Heart right ventricle (tissue), 16 donors: ENCODE measurements at places on chromosomes 5 and 9. TPM values are rescaled to one million over a fixed set of nuclear protein-coding genes. Genes with fewer than 3 reads are reported as not detected.

DNA sequence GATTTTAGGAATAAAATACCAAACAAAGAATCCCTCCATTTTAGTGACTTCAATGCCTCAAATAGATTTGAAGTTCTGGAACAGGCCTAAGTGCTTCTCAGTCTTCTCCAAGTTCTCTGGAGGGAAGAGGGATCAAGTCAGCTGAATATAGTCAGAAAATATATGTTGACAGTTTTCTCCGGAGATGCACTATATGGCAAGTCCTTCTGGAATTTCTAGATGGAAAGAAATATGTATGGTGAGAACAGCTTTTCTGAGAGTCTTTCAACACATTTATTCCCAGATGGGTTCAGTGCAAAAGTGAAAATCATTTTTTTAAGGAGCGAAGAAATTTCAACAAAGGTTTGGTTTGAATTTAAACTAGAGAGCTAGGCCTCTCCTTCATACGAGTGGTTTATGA lies 317.4 kb upstream of the SLC30A5 start:
- no peak for DNase-seq

DNA sequence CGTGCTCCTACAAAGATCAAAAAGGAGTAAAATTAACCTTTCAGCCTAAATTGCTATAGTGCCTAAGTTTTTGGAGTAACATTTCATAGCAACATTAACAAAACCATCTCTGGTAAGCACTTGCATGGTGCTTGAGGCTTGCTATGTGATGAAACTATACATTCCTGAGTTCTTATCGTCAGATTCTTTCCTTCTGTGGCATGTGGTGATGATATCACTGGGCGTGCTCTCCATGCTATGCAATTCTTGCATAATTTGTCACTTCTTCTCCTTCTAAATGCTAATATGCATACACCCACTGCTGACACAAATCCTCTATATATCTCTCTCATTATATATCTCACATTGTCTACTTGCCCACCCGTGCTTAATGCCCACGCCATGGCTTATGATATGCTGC lies 2019.9 kb downstream of the MAT2B start:
- no peak for DNase-seq

DNA sequence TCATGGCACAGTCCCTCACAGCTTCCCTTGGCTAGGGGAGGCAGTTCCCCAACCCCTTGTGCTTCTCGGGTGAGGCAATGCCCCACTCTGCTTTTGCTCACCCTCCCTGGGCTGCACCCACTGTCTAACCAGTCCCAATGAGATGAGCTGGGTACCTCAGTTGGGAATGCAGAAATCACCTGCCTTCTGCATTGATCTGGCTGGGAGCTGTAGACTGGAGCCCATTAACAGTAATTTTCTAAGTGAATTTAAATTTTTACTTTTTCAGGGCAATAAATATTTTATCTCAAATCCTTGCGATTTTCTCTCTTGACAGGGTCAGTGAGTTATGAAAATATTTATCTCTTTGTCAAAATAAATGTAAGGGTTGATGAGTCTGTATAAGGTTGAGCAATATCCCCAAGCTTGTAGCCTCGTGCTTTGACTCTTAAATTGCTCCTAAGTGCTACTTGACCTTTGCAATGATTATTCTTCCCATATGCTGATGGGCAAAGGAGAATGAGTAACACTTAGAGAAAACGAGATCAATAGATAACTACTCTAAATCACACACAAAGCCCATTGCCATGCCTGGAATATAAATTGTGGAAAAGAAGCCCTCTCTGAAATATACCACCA lies 82.1 kb upstream of the MOCS2 start:
- DNase-seq = no peak

DNA sequence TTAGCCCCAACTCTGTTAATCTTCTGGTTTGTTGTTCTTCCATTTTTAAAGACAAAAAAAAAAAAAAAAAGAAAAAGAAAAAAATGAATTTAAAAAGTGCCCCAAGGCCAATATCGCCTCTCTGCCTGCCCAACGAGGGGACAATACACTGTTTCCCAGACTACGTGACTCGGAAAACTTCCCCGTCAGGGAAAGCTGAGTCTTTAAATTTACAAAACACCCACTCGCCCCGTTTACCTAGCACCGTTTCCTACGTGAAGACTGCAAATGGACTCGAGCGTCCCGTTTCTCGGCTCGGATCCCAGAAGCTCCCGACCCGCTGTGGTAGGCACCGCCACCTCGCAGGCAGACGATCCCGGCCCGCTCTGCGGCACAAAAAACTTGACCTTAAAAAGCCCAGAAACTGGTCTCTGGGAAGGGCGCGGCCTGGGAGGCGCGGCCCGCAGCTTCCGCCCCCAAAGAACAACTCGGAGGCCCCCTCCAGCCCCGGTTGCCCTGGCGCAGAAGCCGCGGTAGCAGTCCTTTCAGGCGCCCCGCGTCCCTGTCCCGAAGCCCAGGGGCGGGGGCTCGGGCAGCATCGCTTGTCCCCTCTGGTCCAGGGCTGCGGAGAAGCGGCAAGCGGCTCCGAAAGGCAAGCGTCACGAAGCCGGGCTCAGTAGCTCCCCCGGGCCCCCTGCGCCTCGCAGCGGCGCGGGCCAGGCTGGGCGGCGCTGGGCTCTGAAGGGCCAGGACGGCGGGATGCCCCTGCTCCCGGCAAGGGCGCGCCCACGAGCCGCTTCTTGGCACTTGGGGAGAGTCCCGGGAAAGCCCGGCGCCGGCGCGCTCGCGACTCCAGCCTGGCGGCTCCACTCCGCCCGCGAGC lies at the start of gene GCNT4:
Gene GCNT4, minus strand, starts transcription at position 367 of the 862 bp plus-strand sequence. CDS start 22,521 bp downstream, outside the sequence.
- DNase-seq = peak; percentile 48

- DNase-seq = no peak
Measured at GRCh38 chr5:155957884-155958283, 369.1 kb upstream of the SGCD start.

DNA sequence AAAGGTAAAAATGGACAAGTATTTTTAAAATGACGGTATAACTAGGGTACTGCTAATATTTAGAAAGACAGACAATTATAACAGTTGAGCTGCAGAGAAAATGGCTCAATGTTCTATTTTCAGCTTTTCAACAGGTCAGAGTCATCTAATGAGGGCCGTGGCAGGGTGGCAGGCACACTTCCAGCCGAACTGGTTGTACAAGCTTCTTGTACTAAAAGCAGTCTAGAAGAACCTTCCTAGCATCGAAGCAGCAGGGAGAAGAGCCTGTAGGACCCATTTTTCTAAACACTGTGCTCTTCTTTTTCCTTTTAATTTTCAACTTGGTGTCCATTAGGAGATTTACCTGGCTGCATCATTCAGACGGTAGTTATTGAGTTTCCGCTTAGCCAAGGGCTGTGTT lies 85.6 kb downstream of the SLC28A3 start:
- DNase-seq = peak; percentile 28

GRCh38 chr5:32574540-32575175 lies 10.7 kb upstream of the SUB1 start:
- no peak for DNase-seq

GRCh38 chr5:1471240-1471853 lies 26.1 kb upstream of the SLC6A3 start:
- no peak for DNase-seq

GRCh38 chr5:81626524-81626923 lies 124.4 kb downstream of the SSBP2 start:
- no peak for DNase-seq

DNA sequence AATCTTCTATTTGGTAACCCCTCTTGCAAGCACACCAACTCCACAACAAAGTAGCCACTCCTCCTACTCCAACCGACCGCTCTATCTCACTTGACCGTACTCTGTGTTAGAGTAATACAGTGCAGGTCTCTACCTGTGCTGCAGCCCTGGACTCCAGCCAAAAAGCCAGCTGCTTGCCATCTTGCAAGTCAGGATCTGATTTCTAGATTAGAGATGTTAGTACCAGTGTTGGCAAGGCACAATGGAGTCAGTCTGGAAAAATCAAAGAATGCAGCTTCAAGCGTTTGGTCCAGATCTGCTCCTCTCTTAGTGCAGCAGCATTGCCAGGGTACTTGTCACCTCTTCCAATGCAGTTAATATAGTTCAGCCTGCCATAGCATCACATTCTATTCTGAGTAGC lies 477.6 kb downstream of the ZSWIM6 start:
- DNase-seq = no peak

GRCh38 chr5:102638316-102638715 lies 116.8 kb upstream of the PAM start:
- no peak for DNase-seq

DNA sequence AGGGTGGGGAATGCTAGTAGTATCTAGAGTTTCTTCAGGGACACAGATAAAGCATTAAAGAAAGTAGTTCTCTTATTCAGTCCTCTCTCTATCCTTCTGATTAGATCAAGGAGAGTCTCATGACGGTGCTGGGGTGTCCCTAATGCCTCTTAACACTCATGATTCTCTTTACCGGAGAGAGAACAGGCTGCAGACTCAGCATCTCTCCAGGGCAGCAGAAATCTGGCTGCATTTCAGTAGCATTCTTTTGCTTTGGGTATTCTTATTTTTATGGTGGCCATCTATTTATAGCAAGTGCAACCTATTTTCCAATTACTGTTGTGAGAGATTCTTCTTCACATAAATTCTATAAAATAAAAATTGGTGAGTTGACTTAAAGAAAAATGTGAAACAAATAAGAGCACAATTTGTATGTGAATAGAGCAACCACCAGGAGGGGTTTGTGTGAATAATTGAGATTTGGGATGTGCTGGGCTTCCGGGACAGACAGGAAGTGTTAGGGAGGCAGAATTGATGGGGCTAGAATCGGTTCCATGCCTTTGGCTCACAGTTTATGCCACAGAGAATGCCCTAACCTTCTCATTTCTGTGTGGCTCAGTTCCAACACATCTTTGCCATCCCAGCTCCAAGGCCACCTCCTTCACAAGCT lies 23.8 kb upstream of the BOD1 start:
- DNase-seq = no peak

DNA sequence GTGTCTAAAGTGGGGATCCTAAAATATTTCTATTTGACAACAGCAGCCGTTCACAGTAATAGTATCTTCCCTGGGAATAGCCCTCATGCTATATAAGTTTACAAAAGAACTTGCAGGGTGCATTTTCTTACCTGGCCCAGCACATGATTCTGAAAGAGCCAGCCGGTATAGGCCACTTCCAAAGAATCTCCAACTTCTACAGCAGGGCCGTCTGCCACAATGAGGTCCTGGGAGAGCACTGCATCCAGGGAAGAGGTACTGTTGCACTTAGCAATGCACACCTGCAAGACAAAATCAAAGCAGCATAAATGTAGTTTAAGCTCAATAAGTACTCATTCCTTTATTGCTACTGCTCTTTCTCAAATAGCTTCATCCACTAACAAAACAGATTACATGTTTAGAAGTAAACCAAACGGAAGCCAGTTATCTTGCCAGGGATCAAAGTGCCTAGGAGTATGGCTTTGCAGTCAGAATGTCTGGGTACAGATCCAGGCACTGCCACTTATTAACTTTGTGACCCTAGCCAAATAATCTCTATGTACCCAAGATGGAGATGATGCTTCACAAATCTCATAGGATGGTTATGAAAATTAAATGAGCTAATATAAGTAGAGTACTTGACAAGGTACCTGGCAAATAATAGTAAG lies 21.3 kb downstream of the FKBP15 start:
- no peak for DNase-seq

DNA sequence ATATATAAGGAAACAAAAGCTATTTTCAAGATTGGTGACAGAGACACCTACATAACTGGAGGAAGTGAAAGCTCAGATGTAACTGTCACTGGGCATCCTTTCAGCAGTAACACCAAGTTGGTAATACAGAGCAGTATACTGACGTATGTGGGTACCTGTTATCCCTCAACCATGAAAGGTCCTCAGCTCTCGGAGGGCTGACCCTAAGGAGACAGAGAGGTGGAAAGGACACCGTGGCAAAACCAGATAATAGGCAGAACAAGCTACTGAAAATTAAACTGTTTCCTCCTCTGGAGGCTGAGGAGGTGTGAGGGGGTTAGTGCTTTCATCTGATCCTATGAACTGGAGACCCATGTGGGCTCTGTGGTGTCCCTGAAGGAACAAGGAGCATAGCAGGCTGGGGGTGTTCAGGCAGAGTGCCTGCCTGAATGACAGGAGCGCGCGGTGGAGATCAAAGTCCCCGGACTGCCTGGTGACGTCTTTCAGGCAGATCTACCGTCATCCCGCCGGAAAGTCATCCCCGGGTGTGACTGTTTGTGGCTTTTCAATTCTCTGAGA lies 130.2 kb upstream of the FSTL4 start:
- no peak for DNase-seq

DNA sequence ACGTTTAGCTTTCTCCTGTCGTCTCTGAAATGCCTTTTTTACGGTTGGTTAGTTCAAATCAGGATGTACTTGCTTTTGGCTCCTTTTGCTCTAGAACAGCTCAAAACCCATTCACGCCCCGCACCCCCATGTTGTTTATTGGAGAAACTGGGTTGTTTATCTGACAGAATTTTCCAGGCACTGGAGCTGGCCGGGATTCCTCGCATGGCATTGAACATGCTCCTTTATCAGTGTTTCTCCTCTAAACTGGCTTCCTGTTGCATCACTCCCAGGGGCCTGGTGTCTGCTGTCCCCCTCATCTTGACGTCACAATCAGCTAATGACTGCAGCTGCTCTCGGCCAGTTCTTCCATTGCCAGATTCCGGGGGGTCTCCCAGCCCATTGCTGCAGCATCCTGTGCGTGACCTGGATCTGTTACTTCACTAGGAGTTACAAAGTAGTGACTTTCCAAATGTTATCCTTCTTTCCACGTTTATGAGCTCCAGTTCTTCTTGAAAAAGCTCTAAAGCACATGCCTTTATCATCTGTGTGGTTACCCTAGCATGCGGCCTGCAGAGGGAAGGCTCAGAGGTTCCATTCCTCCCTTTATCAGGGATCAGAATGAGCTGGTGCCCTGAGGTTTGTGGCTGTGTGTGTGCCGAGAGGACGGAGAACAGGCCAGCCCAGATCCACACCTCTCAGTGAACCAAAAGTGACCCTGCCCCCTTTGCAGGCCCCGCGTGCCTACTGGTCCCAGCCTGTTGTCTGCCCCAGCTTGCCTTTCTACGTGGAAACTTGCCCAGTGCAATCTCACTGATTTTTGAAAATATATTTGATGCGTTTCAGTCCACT lies 27.5 kb downstream of the FAM163B start:
- peak; percentile 68 for DNase-seq

STXBP1 gene
- total RNA-seq = 36.8 TPM

MACROH2A1 gene
- 91.9 TPM for total RNA-seq

FXN gene
- 40.2 TPM for total RNA-seq

RNF180 gene
- total RNA-seq = 14.2 TPM

PDE6A gene
- not detected for total RNA-seq

SOX30 gene
- 0.18 TPM for total RNA-seq

CETN3 gene
- total RNA-seq = 21.9 TPM

MYORG gene
- total RNA-seq = 8.2 TPM

MYMK gene
- not detected for total RNA-seq
